ENCODE measurements at places on chromosomes 7 and 10. TPM values are rescaled to one million over a fixed set of nuclear protein-coding genes. Genes with fewer than 3 reads are reported as not detected.

GRCh38 chr7:37514497-37514896 is 65.8 kb upstream of the ELMO1 start:
- no peak overlapping the region for H3K27ac ChIP-seq
- DNase-seq, result no peak
- no peak overlapping the region for H3K4me3 ChIP-seq
- no peaks in the 10 kb centered on the region for H3K4me1 ChIP-seq
- no peaks in the 10 kb centered on the region for H3K27me3 ChIP-seq

DNA sequence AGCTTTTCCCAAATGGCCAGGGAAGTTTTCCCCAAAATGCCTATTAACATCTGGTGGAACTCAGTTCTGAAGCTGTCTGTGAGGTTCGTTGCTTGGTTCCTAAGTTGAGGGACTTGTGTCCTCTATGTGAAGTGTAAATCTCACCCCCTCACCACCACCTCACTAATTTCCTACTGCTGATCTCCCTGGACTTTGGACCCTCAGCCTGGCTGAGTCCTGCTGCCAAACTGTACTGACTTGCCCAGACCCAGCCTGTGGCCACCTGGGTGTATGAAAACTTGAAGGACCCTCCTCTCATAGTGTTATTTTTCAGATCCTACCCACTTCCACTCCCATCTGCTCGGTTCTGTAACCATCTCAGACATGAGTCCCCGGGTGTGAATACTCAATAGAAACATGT is 94.9 kb downstream of the MET start:
- no peak overlapping the region for H3K4me3 ChIP-seq
- H3K36me3 ChIP-seq, result no peaks in the 10 kb centered on the region
- H3K27me3 ChIP-seq, result no peaks in the 10 kb centered on the region
- no peaks in the 10 kb centered on the region for H3K4me1 ChIP-seq

GNB2 gene
- total RNA-seq, result 255 TPM

GRID1 gene
- 0.27 TPM for total RNA-seq
